ENCODE measurements at places on chromosomes 3 and 15.
A peak's percentile ranks its signal among the peaks of the same experiment; 100 is the strongest.

DNA sequence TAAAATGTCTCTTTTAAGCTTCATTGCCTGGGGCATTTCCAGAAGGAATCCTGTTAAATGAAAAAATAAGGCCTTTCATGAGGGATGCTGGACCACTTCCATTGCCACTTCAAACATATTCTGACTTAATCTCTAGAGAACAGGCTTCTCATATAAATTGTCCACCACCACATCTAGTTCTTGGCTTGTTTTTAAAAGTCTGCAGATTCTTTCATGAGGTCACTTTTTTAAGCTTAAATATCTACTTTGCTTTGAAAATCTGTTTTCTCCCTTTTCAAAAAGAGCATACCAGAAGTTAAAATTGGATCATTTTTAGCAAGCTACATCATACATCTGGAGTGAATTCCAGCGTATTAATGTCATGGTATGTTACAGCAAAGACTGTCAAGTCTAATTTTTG is 131.6 kb downstream of the C3orf70 start:
- DNase-seq: no peak

DNA sequence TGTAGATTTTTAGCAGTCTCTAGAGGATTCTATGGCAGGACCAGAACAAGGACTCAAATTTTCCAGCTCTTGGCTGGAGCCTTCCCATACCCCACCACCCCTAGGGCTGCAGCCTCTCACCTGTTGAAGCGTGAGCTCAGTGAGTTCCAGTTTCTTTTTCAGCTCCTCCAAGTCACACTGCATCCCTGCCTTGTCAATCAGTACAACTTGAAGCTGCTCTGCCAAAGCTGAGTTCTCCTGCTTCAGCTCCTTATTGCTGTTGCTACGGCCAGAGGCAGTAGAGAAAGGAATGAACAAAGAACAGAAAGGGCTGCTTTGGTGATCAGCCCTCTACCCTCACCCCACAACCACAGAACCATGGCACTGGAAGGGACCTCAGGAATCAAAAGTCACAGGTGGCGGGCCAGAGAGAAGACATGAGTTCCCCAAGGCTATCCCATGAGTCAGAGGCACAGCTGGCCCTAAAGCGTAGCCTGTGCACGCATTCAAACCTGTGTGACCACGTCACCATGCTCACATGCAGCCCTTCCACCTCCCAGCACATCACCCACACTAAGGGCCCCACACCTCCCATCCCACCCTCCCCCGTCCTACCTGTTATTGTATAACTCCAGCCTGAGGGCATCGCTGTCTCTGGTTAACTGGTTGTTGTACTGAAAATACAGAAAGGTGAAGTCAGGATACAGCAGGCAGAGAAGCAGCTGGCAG is 83.3 kb upstream of the C2CD4B start:
- no peak for DNase-seq

GRCh38 chr3:196842567-196843434 is 24.9 kb upstream of the SENP5 start:
- no peak for DNase-seq

DNA sequence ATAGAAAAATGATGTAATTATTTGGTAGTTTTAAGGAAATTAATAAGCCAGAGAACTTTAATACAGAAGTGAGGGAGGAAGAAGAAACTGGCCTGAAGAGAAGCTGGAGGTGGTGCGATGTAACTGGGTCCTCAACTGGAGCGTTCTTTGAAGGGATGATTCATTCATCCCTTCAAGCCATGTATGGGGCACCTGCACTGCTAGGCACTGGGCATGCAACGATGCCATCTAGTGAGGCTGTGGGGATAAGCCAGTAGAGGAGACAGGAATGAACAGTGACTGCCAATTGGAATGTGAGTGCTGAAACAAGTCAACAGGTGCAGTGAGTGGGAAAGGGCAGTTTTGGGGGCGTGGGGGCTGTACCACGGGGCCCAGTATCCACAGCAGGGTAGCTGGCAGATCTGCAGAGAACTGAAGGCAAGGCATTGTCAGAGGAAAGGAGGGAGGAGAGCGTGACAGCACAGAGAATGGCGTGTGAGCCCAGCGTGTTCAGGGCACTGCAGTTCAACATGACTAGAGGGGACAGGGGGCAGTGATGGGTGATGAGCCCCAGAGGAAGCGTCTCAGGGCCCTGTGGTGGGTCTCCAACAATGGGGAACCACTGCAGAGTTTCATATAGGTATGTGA is 3.8 kb upstream of the KIF23 start:
- no peak for DNase-seq

DNA sequence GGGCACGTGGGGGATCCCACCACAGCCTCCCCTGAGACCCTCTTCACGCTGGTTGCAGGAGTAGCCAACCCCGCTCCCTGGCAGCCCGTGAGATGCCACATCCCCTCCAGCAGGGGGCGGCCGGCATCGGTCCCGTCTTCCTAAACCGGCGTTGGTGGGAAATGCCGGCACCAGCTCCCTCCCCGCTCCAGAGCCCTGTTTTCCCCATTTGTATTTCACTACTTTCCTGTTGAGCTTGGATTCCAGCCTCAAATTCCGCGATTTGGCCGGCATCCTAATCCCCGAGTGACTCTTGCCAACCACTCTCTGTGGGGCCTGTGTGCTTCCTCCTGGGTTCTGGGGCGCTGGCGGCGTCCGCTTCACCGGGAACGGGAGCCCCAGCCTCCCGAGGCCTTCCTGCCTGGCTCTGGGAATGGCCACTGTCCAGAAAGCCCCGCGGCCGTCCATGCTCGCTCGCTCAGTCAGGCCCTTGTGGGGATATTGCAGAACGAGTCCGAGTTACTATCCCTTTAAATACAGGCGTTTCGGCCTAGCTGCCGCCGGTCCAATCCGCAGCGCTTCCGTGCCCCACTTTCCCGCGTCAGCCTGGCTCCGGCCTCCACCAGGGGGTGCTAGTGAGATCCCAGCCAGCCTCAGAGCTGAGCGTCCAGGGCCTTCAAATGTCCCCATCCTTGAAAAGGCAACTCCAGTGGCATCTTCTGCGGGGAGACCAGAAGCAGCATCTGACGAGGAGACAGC is 8.1 kb upstream of the ADAMTS17 start:
- peak; percentile 69 for DNase-seq

DNA sequence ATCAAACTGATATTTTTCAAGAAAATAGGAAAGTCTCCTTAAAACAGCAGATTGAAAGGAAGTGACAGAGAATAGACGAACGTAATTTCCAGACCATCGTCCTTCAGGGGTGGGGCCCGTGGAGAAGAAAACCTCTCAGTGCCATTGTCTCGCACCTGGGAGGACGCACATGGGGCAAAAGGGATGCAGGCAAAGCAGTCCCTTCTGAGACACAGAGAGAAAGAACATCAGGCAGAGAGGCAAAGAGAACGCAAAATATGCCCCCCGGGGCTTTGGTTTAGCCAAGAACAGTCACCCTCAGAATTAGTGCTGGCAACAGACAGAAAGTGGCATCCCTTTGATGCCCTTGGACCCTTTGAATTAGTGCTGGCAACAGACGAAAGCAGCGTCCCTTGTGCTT is 37.0 kb downstream of the MUC20 start:
- no peak for DNase-seq

DNA sequence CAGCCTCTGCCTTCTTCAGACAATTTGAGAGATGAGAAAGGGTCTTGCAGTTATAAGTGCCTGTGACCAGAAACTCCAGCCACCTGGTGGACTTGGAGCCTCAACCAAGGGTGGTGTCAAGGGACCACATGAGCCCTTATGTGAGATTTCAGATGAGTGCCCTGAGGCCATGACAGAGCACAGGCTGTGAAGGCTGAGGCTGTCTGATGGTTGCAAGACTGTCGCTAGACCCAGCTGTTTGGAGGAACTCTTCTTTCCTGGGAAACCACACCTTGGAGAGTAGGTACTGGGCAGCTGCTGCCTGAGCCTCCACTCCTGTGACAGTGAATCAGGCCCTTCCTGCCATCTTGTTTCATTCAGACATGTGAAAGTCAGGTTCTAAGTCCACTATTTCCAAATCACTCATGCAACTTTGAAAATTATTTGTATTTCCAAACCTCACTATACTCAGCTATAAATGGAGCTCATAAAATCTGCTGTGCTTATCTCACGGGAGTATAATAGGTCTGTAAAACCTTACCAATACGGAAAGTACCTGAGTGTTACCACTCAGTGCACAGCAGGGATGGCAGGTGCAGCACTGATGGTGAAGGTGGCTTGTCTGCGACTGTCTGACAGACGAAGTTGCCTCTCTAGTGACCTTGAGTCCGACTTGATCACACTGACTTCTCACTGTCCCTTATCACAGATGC is 99.4 kb downstream of the RPL39L start:
- no peak for DNase-seq
